ENCODE measurements at places on chromosomes 11 and 22. TPM values are rescaled to one million over a fixed set of nuclear protein-coding genes. Genes with fewer than 3 reads are reported as not detected.

Gene CSNK2A3
- total RNA-seq: 1.4 TPM

DNA sequence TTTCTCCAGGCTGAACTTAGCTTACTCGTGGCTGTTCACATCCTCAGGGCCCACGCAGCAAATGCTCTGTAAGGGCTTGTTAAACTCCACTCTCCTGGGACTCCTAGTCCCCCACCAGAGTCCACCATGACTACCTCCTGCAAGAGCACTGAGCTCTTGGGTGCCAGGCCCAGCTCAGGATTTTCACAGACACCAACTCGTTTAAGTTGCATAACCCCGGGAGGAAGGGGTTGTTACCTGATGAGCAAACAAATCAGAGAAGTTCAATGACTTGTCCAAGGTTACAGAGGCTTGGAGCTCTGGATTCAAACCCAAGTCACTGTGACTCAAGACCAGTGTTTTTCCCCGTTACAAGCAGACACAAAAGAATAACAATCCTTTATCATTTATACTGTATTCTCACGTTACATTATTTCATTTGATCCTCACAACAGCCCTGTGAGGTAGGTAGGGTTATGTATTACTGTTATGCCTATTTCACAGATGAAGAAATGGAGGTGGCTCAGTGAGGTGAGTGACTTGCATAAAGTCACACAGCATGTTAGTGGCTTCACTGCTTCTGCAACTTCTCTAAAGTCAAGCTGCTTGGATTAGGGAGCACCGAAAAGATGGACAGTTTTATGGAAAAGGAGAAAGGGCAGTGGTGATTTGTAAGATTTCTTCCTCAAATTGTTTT is 17.4 kb downstream of the KCTD21 start:
- H3K4me1 ChIP-seq: peaks cover 63% of the 10 kb centered on the region
- peaks cover 18% of the 10 kb centered on the region for H3K36me3 ChIP-seq
- H3K27me3 ChIP-seq: no peaks in the 10 kb centered on the region
- no peak overlapping the region for H3K4me3 ChIP-seq

DNA sequence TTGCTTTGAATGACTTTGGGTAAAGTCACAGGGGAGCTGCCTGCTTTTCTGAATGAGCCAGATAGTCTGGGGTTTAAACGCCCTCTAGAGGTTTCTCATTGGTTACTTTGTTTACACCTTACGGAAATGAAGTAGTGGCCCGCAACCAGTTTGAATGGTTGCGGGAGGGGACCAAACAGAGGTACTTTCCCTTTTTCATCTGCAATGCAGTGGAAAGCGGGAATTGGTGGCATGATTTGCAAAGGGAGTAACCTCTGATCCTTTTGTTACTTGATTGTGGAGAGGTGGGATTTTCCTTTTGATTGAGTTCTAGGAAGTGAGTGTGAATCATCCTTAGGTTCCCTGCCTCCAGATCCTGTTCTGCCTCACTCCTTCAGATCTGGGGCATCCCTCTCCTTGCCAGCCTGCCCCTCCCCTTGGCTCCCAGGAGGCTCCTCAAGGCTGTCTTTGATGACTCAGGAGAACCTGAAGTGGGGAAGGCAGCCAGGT is 15.9 kb upstream of the GLYATL1 start:
- no peaks in the 10 kb centered on the region for H3K36me3 ChIP-seq
- no peaks in the 10 kb centered on the region for H3K4me1 ChIP-seq
- H3K27me3 ChIP-seq: peaks cover 28% of the 10 kb centered on the region

GRCh38 chr11:123427405-123427804 is 2.7 kb upstream of the GRAMD1B start:
- peaks cover 36% of the 10 kb centered on the region for H3K4me1 ChIP-seq
- H3K4me3 ChIP-seq: no peak overlapping the region
- DNase-seq: no peak
- H3K36me3 ChIP-seq: no peaks in the 10 kb centered on the region
- H3K27ac ChIP-seq: no peak overlapping the region

GRCh38 chr11:19735909-19736498 is 23.4 kb downstream of the NAV2 start:
- peaks cover 61% of the 10 kb centered on the region for H3K4me1 ChIP-seq
- H3K4me3 ChIP-seq: no peak overlapping the region
- no peaks in the 10 kb centered on the region for H3K36me3 ChIP-seq
- no peak for DNase-seq
- H3K27me3 ChIP-seq: no peaks in the 10 kb centered on the region

GRCh38 chr22:34344702-34345101 is 424.4 kb upstream of the LARGE1 start:
- H3K4me3 ChIP-seq: no peak overlapping the region
- DNase-seq: no peak
- no peak overlapping the region for H3K27ac ChIP-seq
- peaks cover 9% of the 10 kb centered on the region for H3K27me3 ChIP-seq
- no peaks in the 10 kb centered on the region for H3K4me1 ChIP-seq
- no peaks in the 10 kb centered on the region for H3K36me3 ChIP-seq

Gene NLRP6
- not detected for total RNA-seq

GRCh38 chr11:36253238-36253637 is 36.0 kb downstream of the COMMD9 start:
- no peak overlapping the region for H3K27ac ChIP-seq
- no peak for DNase-seq
- H3K4me1 ChIP-seq: no peaks in the 10 kb centered on the region
- no peak overlapping the region for H3K4me3 ChIP-seq
- peaks cover 29% of the 10 kb centered on the region for H3K27me3 ChIP-seq

Gene POU2AF1
- 0.05 TPM for total RNA-seq

GRCh38 chr11:70928854-70929598 is 323.4 kb downstream of the SHANK2 start:
- peaks cover 6% of the 10 kb centered on the region for H3K4me1 ChIP-seq
- no peaks in the 10 kb centered on the region for H3K36me3 ChIP-seq
- H3K27me3 ChIP-seq: no peaks in the 10 kb centered on the region
- H3K27ac ChIP-seq: no peak overlapping the region
- no peak overlapping the region for H3K4me3 ChIP-seq

DNA sequence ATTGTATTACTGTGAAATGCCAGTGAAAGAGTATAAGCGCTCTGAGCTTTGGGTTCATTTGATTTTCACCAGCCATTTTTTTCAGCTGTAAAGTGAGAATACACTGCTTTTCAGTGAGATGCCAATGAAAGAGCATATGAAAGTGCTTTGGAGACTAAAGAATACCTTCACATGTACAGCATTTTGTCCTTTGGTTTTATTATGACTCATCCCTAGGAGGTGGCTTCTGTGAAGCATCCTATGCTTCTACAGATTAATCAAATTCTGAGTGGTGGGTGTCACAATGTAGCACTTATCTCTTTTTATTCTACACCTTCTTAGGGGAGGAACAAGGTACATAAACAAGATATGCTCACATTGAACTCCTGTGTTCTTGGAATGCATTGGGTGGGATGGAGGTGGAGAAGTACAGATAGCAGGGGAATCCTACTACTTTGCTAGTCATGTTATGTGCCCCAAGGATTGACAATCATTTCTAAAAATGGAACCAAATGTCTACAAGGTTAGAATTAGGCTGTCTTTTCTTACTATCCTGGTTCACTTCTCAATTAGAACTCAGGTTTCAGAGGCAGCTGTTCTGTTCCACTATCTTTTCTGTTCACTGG is 18.7 kb downstream of the TRIM44 start:
- DNase-seq: no peak
- H3K36me3 ChIP-seq: peaks cover 13% of the 10 kb centered on the region
- no peaks in the 10 kb centered on the region for H3K27me3 ChIP-seq
- H3K4me3 ChIP-seq: no peak overlapping the region

GRCh38 chr11:12278766-12279671 is 98.4 kb upstream of the PARVA start:
- H3K27ac ChIP-seq: no peak overlapping the region
- H3K36me3 ChIP-seq: no peaks in the 10 kb centered on the region
- DNase-seq: no peak
- H3K27me3 ChIP-seq: no peaks in the 10 kb centered on the region
- H3K4me1 ChIP-seq: peaks cover 5% of the 10 kb centered on the region

- no peak overlapping the region for H3K4me3 ChIP-seq
- no peaks in the 10 kb centered on the region for H3K36me3 ChIP-seq
- peaks cover 16% of the 10 kb centered on the region for H3K4me1 ChIP-seq
- H3K27me3 ChIP-seq: peaks cover 61% of the 10 kb centered on the region
- DNase-seq: no peak
Measured at GRCh38 chr22:49011769-49012648, 815.7 kb downstream of the BRD1 start.

- no peak overlapping the region for H3K4me3 ChIP-seq
- no peak overlapping the region for H3K27ac ChIP-seq
- no peak for DNase-seq
Measured at GRCh38 chr11:32960553-32961164, 55.0 kb upstream of the DEPDC7 start.

Measured in left ventricle myocardium inferior (tissue), 1 donor.